ENCODE measurements at places on chromosomes 7 and 10. TPM values are rescaled to one million over a fixed set of nuclear protein-coding genes. Genes with fewer than 3 reads are reported as not detected.

SLC18A3 gene
- total RNA-seq, result not detected

DNA sequence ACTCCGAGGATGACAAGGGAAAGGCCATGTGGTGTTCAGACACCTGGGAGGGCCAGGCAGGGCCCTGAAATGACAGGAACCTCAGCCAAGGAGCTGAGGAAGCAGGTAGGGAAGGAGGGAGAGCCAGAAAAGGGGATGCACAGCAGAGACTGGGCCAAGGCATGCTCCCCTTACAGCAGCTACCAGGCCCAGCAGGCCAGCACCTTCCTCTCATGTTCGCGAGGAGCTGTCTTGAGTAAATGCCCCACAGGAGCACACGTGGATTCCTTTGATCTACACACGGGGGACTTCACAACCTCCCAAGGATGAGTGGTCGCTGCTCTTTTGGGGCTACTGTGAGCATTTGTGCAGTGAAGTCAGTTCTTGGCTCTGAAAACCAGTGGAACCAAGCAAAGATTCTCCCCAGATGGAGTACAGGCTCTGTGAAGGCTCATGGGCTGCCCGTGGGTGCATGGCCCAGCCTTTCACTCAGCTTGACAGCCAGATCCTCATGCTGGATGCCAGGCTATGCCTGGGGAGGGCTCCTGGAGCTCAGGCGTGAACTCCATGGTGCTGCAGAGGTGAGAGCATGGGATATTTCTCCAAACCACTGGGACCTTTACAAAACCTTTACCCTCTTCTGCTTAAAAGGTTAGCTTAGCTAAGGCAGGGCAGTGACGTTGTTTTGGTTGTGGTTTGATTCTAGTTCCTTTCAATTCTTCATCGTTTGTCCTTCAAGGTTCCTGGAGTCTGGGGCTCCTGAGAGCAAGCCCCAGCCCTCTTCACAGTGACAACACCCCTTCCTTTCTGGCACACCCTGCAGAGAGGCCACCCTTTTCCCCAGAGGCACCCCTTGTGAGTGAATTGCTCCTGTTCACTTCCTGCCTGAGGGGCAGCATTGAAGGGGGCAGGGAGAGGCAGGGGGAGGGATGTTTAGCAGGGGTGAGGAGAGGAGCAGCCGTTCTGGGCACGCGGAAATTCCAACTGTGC lies 74.2 kb upstream of the ZPBP start:
- no peak for DNase-seq

ZNF25 gene
- total RNA-seq, result 35.0 TPM

- DNase-seq, result no peak
Measured at GRCh38 chr10:62437696-62438095, 63.5 kb downstream of the ZNF365 start.

DNA sequence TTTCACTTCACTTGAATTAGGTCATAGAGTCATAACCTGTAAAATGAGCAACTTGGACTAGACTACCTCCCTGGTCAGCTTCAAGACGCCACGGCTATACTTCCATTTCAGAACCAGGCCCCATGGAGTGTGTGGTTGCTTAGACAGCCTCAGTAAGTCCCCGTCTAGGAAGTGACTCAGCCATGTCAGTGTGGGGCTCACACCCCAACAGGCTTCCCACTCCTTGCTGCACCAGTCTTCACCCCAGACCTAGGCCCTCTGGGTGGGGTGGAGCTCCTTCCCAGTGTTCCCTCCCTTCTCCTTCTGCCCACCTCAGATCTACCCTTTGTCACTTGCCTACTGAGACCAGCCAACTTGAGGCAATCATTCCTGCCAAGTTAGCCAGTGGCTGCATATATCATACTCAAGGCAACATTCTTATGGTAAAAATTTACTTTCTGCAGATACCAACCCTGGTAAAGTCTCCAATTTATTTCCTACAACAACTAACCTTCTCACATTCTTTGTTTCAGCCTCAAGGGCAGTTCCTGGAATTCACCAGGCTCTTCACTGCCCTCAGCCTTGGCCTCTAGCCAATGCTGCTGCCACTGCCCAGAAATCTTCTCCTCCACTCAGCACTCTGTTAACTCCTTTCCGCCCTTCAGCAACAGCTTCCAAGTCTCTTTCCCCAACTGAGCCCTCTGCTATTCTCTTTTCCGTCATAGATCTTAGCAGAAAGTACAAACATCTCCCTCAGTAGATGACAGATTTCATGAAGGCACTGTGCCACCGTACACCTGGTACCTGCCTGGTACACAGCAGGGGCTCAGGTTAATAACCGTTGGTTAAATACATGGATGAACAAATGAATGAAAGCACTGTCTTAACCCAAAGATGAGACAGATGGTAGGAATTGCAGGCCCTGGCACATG lies 31.3 kb upstream of the ZNRF2 start:
- DNase-seq, result peak; percentile 64
